Pons (tissue), 1 donor: ENCODE measurements at places on chromosomes 5 and 9.

GRCh38 chr5:88741964-88742363 is 141.0 kb downstream of the MEF2C start:
- no peak for DNase-seq

GRCh38 chr9:9874270-9874669 is 738.5 kb downstream of the PTPRD start:
- no peak for DNase-seq

- DNase-seq, result no peak
Observed at GRCh38 chr9:109781086-109781485, 1.1 kb downstream of the PALM2AKAP2 start.

DNA sequence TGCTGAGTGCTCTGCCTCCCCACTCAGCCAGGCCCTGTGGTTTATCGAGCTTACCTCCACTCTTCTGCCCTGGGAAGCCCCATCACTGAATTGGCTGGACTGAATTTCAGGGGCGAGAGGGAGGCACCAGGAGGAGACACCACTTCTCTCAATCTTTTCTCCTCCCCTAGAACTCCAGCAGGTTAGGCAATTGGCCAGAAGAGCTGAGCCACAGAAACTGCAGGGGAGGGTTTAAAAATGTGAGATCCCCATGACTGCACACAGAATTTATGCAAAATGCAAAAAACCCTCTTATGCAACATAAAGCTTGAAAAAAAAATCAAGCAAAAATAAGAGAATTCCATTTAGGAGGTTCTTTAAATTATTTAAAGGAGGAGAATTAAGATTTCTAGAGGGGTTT is 29.9 kb downstream of the TUT7 start:
- DNase-seq, result no peak

DNA sequence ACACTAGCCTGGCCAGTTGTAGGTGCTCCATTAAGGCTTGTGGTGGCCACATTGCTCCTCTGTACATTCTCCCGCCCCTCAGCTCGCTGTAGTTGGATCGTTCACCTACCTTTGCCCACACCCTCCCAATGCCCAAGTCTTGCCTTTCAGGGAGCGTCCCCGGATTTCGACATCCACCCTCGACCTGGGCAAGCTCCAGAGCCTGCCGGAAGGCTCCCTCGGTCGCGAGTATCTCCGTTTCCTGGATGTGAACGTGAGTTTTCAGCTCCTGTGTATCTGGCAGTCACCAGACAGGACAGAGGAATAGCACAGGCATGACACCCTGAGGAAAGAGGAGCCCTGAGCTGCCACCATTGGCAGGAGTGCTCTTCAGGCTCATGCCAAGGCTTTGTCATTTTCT is 3.0 kb downstream of the COQ4 start:
- DNase-seq, result no peak

DNA sequence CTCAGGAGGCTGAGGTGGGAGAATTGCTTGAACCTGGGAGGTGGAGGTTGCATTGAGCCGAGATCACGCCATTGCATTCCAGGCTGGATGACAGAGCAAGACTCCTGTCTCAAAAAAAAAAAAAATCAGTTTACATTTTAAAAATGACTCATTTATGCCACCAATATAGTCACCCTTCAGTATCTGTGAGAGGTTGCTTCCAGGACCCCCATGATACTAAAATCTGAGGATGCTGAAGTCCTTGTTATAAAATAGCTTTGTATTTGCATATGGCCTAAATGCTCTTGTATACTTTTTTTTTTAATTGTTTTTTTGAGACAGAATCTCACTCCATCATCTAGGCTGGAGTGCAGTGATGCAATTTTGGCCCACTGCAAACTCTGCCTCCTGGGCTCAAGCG is 5.8 kb downstream of the OCLN start:
- no peak for DNase-seq

GRCh38 chr9:132783006-132783405 is 95.1 kb downstream of the AK8 start:
- DNase-seq, result no peak

GRCh38 chr5:171128136-171128535 is 180.9 kb upstream of the TLX3 start:
- no peak for DNase-seq

DNA sequence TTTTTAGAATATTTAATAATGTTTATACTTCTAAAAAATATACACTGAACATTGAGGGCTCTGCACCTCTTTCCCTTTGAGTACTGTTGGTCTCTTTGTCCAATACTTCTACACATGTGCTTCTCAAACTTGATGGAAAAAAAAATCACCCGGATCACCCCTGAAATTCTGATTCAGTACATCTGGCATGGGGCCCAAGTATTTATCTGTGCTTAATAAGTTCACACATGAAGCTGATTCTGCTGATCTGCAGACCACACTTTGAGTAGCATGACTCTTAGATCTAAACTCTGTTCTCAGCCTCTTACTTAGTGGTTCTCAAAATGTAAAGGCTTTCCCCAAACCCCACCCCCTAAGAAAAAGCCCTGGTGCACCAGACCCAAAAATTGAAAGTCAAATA is 12.0 kb downstream of the RUSC2 start:
- DNase-seq, result no peak

DNA sequence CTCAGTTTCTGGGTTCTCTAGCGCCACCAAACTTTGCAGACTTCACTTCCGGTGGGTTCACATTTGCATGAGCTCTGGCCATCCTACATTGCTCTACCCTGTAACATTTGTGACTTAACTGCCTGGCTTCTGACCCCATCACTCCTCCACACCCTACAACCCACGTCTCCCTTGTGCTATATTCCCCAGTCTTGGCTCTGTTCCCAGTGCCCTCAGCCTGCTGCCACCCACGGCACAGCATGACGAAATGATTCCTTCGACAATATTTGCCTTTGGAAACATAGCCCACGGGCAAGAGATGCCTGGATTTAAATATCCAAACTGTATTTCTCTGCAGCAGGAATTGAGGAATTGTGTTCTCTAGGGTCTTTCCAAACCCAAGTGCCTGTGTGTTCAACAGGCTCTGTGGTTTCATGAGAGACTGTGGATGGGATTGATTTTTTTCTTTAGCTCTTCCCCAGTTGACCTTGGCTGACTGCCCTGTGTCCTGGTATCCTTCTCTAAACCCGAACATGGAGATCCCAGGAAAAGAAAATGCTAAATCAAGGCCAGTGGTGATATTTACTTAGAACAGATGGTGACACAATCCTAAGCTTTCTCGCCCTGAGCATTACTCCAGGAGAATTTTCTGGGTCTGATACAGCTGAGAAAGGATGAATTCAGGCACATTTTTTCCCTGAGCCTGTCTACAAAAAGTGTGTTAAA is 44.4 kb upstream of the GRIA1 start:
- no peak for DNase-seq

GRCh38 chr9:18477121-18477660 is 3.2 kb downstream of the ADAMTSL1 start:
- DNase-seq, result no peak
